ENCODE measurements at places on chromosomes 12 and 14. TPM values are rescaled to one million over a fixed set of nuclear protein-coding genes. Genes with fewer than 3 reads are reported as not detected.

CIROP gene
- not detected for total RNA-seq

SPSB2 gene
- 9.6 TPM for total RNA-seq

- peaks cover 79% of the 10 kb centered on the region for H3K27me3 ChIP-seq
- H3K4me3 ChIP-seq: peak within 1 kb of the TSS; percentile 69
- H3K27ac ChIP-seq: no peak within 1 kb of the TSS
- peak; percentile 54 for DNase-seq
Observed at GRCh38 chr12:125185740-125186470, 120.7 kb downstream of the AACS start.

DNA sequence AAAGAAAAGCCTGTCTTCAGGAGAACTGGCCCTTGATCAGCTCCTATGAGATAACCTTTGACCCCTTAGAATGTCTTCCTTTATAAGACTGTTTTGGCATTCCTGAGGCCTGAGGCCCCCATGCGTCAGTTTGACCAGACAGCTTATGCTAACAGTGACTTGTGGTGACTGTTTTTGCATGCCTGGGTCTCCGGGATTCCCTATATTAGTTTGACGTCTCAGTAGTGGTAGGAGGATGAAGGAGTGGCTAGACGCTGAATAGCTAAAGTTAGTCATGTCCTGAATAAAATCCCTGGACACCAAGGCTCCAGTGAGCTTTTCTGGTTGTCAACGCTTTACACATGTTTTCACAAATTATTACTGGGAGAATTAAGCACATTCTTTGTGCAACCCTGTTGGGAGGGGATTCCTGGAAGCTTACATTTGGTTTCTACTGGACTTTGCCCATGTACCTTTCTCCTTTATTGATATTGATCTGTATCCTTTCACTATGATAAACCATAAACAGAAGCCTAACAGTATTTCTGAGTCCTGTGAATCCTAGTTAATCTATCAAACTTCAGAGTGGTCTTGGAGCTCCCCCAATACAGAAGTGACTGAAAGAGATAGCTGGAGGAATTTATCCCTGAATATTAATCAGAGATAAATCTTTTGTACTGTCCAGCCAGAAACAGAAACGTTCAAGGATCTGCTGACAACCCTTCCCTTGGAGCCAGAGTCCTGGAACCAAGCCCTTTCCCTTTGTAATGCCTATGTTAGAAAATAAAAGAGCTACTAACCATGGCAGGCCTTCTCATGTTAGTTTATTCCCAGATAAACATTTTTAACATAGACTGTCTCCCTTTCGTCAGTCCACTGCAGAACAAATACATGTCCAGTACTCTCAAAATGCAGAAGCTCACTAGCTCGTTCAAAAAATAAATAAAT is 479.2 kb downstream of the RPS29 start:
- H3K4me3 ChIP-seq: no peak overlapping the region
- no peak overlapping the region for H3K27ac ChIP-seq
- H3K4me1 ChIP-seq: no peaks in the 10 kb centered on the region
- DNase-seq: no peak

GRCh38 chr14:24889843-24890242 is 160.1 kb downstream of the STXBP6 start:
- DNase-seq: no peak
- H3K36me3 ChIP-seq: no peaks in the 10 kb centered on the region
- H3K4me3 ChIP-seq: no peak overlapping the region
- H3K27me3 ChIP-seq: peaks cover 11% of the 10 kb centered on the region
- H3K27ac ChIP-seq: no peak overlapping the region
- H3K4me1 ChIP-seq: no peaks in the 10 kb centered on the region

Data from activated T-cell treated with anti-CD3 and anti-CD28 coated beads, Interleukin-2, amount 50 U/mL, for 72 hours (primary cell).